Stimulated activated CD4-positive, alpha-beta T cell treated with anti-CD3 and anti-CD28 coated beads, Interleukin-1b, Interleukin-23, amount 100 ng/mL, for 1 hour (primary cell): ENCODE measurements at places on chromosomes 6 and 20.

DNA sequence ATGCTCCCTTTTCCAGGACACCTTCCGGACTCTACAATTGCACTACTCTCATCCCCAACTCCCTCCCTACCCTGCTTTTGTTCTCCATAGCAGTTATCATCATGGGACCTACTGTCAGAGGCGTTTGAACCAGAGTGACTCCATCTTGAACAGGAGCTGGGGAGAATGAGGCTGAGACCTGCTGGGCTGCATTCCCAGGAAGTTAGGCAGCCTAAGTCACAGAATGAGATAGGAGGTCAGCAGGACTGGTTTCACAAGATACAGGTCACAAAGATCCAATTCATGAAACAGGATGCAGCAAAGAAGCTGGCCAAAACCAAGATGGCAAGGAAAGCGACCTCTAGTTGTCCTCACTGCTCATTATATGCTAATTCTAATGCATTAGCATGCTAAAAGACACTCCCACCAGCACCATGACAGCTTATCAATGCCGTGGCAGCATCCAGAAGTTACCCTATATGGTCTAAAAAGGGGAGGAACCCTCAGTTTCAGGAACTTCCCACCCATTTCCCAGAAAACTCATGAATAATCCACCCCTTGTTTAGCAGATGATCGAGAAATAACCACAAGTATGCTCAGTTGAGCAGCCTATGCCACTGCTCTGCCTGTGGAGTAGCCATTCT, 15.6 kb downstream of the SLC13A3 start:
- no peak for DNase-seq

- no peak for DNase-seq
These were observed 78.6 kb upstream of the QKI start for GRCh38 chr6:163335671-163336545.

DNA sequence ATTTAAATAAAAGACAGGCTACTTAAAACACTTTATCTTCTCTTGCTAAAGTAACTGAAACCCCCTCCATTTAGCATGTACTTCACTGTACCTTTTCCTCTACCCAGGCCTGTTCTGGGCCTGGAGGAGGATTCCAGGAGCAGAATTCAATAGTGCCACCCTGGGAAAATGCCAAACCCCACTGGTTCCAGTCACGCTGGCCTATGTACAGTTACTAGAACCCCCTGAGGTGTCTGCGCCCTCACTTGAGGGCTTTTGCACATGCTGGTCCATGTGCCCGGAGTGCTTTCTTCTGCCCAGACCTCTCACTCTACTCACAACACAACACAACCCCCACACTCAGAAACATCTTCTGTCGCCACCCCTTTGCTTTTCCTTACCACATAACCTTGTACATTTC, 45.5 kb downstream of the TRAM2 start:
- no peak for DNase-seq

GRCh38 chr20:63423751-63424150, 48.7 kb downstream of the KCNQ2 start:
- no peak for DNase-seq

- DNase-seq, result no peak
These were observed 60.9 kb downstream of the PYGB start for GRCh38 chr20:25308671-25309394.

GRCh38 chr6:10425975-10426780, 11.3 kb upstream of the TFAP2A start:
- no peak for DNase-seq

DNA sequence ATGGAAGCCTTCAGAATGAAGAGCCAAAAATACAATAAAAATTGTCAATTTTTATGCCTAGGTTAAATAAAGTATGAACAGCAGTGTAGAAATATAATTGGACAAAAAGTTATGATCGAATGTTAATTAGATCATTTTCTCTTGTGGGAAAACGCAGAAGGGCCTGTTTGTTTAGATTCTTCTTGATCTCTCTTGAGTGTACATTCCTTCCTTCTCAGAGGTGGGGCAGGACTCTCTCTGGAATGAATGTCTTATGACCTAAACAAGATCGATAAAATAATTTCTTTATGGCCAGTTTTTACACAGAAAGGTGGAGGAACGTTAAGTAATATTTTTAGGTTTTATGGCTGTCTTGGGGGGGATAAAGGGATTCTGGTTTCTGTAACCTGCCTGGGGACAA, 500.1 kb upstream of the MARCKS start:
- DNase-seq, result no peak

DNA sequence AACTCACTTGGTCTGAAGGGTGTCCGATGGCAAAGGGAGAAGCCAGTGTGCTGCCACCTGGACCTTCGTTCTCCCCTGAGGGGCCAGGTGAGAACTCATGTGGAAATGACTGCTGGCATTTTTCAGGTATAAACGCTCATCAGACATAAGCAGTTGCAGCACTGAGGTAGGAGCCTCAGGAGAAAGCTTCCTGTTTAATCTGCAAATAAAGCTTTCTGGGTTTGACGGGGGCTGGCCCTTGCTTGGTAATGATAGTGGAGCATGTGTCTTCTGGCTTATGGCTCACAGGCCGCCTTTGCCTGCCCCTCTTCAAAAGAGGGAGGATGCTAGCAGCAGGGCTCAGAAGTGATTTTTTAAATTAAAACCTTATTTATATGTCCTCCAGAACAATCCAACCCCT, 122.1 kb upstream of the SLC24A3 start:
- DNase-seq, result no peak

DNA sequence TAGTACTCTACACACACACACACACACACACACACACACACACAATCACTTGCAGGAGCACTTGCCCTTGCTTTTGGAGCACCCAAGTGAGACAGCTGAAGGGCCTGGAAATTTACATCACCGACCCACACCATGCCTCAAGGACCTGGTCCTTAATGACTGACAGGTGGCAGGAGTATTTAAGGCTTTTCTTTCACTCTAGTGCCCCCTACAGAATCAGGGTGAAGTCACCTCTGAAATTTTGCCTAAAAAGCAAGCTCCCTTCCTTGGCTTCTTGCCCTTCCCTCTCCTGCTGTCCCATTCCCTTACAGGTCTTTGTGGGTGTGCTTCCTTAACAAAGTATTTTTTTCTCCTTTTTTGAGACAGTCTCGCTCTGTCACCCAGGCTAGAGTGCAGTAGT, 353.5 kb upstream of the IRAK1BP1 start:
- no peak for DNase-seq

DNA sequence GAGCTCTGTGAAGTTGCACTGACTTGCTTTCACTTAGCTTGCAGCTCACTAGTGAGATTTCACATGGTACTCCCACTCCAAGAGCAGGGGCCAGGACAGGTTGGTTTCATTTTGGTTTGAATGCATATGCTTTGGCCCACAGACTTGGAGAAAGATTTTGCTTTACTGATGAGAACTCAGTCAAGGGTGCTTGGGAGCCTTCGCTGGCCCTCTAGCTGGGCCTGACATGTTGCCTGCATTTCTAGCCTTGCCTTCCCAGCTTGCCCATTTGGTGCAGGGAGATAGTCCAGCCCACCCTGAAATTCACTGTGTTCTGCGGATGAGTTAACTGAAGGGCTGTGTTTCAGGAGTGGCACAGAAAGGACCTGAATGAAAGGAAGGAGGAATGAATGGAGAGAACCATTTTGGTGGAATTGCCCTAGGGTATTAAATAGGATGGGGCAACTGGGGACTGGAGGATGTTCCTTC, 1.9 kb downstream of the SGK1 start:
- no peak for DNase-seq

GRCh38 chr6:10382322-10382721, 32.6 kb downstream of the TFAP2A start:
- no peak for DNase-seq

- DNase-seq, result no peak
These were observed 54.6 kb upstream of the CST7 start for GRCh38 chr20:24894488-24894887.

GRCh38 chr6:39207416-39208222, 21.7 kb downstream of the KCNK5 start:
- DNase-seq, result no peak

DNA sequence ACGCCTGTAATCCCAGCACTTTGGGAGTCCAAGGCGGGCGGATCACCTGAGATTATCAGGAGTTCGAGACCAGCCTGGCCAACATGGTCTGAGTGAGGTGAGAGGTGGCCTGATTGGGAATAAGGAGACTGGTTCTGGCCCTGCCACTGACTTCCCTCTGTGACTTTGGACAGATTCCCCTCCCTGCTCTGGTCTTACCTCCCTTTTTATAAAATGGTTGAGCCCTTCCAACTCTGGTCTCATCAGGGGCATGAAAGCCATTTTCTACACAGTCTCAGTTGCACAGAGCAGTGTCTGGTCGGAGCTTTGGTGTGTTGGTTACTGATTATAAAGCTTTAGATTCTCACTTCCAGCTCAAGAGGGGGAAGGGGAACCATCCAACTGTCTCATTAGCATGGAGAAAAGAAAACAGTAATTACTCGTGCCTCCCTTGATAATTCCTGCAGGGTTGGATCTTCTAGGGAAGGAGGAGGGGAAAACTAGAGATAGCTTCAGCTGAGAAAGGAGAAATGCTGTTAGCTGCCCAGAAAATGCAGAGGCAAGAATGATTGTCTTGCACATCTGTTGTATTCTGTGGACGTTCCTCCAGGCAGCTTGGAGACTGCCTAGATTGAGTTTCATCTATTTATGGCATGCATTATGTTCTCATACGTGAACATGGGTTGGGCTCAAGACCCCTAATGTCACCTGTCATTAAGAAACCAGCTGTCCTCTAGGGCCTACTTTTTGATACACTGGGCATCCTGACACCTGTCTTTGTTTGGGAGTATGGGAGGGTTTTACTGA, 30.4 kb downstream of the RALY start:
- DNase-seq, result no peak

DNA sequence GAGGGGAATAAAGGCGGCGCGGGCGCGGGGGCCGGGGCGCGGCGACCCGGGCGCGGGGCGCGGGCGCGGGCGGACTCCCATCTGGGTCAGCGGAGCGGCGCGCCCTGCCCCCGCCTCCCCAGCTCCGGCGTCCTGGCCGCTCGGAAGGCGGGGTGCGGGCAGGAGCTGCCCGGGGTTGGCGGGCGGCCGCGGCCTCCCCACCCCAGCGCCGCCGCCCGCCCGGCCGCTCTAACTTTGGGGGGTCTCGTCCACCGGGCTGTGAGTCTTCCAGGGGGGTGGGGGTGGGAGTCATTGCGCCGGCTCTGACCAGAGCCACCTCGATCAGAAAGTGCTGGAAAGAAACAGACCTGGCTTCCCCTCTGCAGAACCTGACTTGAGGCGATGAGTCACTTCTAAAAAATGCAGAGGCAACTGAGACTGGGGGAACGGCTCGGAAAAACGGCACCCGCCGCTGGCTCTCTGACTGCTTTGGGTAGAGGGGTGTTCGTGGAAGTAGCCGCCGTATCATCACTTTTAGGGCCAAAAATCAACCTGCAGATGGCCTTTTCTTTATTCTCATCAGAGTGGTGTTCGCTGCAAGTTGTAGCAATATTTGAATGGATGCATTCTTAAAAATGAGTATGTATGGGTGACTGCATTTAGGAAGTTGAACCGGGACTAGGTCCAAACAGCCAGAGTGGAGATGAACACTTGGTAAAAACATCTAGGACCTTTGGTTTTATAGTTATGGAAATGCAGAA, 667 bp downstream of the CAP2 start:
- no peak for DNase-seq

GRCh38 chr20:16919841-16920240, 171.7 kb downstream of the OTOR start:
- DNase-seq, result no peak

GRCh38 chr6:112640891-112641290, 293.8 kb downstream of the RFPL4B start:
- no peak for DNase-seq

DNA sequence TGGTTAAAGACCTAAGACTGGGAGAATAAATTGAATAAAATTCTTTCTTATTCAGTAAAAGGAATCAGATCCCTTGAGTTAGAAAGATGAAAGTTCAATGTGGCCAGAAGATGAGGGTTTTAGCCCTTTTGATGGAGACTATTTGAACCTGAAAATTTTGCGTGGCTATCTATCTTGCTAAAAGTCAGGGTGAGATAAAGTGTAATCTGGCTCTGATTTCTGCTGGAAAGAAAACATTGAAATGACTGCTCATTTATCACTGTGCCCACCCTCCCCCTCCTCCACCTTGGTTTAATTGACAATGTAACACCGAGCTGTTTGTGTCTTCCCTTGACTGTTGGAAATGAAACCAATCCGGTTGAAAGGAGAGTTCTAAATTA, 32.9 kb upstream of the TCF21 start:
- no peak for DNase-seq

- DNase-seq, result no peak
These were observed 547.2 kb downstream of the CDH26 start for GRCh38 chr20:60505423-60505822.

DNA sequence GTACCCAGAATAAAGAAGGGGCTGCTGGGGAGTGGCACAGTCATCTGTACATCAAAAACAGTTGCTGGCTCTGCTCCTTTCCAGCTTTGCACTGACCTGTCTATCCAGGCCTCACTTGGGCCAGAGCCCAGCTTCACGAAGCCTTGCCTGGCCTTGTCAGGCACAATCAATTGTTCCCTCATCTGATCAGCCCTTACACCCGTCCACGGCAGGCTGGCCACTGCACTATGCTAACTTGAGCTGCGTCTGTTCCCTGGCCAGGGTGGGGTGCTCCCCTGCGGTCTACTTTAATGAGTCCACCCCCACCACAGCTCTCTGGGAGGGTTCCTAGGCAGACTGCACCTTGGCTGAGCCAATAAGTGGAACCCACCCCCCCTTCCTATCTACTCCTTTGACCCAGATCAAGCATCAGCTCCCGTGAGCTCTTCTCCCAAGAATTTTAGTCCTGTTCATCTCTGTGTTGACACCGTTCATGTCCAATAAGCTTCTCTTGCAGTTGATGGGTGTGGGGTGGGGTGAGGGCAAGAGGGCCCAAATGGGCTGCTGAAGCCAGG, 74.3 kb upstream of the MLN start:
- no peak for DNase-seq

- no peak for DNase-seq
These were observed 44.7 kb downstream of the FRK start for GRCh38 chr6:116015983-116016382.

DNA sequence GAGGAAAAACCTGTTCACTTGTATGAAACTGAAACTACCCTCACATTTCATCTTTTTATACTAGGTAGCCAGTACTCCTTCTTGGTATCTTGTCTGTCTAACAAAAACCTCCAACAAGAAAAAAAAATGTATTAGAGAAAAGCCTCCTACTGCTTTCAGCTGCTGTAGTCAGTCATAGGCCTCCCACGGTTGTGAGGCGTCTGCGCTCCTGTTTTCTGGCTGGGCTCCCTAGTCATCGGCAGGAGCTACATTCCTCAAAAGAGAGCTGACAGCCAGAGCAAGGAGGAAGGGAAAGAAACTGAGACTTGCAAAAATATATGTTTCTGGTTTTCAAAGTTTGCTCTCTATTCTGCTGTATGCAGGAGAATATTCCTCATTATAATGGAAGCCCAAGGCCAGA, 517.0 kb downstream of the LMBRD1 start:
- no peak for DNase-seq
